ENCODE measurements at places on chromosomes 6 and 20.
A peak's percentile ranks its signal among the peaks of the same experiment; 100 is the strongest.

DNA sequence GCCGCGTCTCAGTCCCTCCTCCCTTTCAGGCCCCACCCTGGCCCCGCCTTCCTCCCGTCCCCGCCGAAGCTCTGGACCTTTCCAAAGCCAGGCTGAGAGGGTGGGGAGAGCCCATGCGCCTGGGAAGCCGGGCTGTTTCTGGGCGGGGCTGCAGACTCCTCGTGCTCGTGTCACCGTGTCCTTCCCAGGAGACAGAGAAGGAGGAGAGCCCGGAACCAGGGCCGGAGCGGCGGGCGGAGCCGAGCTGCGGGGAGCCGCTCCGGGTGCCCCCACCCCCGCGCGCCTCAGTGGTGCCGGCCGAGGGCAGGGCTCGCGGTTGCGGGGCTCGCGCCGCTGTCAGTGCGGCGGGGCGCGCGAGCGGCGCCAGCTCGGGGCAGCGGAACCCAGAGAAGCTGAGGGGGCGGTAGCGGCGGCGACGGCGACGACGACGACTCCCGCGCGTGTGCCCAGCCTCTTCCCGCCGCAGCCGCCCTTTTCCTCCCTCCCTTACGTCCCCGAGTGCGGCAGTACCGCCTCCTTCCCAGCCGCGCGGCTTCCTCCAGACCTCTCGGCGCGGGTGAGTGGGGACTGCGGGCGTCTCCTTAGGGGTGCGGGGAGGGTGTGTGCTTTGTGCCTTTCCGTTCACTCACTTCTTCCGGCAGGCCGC is at the start of gene RALY:
Gene RALY, plus strand, starts transcription at position 336 of the 646 bp plus-strand sequence. CDS start 78,164 bp downstream, outside the sequence.
- no peak for DNase-seq

DNA sequence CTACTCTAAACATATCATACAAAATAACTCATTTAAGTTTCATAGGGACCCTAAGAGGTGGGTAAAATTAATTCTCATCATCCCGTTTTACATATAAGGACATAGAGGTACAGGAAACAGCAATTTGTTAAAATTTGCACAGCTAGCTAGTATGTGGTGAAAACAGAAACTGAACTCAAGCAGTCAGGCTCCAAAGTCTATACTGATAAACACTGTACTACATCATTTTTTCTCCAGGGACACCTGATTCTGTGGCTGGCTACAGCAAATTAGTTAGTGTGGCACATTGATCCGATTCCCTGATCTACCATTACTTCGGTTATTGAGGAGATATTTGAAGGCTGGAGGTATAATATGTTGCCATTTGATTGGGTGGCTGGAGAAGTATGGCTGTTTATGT is 36.2 kb upstream of the E2F3 start:
- DNase-seq: no peak

GRCh38 chr20:18623156-18623910 is 35.5 kb downstream of the DTD1 start:
- no peak for DNase-seq

- DNase-seq: no peak
These were observed 205.5 kb downstream of the TFAP2B start for GRCh38 chr6:51024126-51024525.

DNA sequence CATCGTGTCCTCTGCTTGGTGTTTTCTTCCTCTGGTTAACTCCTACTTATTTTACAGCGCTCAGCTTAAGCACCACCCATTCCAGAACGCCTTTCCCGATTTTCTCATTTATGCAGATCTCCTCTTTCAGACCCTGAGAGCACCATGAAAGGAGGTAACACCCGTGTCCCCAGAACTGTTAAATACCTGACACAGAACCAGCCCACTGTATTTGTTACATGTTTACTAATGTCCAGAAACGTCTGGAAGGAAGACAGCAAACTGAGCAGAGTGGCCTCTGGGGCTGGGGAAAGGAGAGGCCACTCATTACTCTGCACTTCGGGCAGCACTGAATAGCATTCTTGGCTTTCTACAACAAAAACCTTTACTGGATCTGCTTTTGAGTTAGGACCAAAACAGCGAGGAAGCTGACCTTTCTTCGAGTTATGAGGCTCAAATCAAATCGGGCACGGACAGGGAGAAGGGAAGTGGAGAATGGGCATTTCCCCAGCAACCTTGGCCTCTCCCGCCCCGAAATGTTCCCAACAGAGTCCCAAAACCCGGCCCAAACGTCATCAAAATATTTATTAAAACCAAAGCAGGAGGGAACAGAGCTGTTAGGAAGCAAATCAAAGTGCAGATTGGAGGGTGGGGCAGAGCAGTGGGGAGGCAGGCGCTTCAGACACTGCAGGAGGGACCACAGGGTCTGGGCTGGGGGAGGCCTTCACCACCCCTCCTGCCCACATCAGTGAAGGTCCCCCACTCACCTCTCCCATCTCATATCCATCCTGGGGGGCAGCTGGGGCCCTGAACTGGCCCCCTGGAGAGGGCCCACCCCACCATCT is 1.1 kb upstream of the NECAB3 start:
- DNase-seq: peak; percentile 46

GRCh38 chr20:23143098-23143497 is 57.0 kb upstream of the CD93 start:
- no peak for DNase-seq

- DNase-seq: no peak
These were observed 31.6 kb upstream of the KIF25 start for GRCh38 chr6:167965592-167966539.

GRCh38 chr6:108563292-108563691 is 2.6 kb downstream of the FOXO3 start:
- DNase-seq: no peak

DNA sequence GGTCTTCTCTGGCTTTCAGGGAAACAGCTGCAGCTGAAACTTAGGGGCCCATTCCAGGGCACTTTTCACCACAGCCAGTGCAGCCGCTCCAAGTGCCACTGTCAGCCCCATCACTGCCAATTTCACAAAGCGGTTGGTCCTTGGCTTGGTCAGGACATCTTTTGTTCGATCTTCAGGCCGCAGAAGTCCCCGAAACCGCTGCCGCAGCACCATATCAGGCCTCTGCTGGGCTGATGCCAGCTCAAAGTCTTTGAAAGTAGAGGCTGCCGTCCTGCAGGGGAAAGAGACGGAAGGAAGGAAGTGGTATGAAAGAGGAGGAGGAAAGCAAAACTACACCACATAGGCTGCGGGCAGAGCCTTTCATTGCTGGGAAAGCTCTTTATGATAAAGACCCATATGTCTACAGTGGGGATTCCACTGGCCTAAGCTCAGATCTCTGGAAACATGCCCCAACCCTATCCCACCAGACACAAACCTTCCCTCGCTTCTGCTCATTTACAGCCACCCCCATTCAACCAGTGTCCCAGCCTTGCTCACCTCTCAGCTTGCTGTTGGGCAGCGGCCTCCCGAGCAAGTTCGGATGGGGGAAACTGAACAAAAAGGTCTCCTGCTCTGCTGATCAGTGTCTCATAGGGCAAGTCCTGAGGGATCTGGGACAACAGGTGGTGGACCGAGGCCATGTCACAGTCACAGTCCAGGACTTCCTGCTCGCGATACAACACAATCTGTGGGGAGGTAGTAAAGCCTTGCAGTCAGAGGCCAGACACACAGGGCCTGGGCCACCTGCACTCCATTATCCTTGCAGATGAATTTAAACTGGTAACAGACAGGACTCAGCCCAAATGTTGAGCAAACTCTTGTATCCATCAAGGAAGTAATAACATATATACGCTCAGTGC is 23.5 kb downstream of the TBC1D20 start:
- DNase-seq: no peak

DNA sequence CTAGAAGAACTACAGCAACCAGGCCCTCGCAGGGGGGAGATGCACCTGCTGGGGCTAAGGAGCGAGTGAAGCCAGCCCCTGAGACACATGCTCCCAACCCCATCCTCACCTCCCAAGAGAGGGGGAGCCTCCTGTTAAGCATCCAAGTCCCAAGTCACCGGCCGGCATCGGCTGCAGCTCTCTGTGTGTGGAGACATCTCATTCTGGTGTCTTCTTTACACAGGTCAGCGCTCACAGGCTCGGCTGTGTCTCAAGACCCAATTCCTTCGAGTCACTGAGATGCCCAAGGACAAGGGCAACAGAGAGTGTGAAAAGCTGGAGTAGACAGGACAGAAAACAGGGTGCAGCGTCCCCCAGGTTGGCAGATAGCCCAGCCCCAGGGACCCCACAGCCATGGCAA is 21.1 kb upstream of the MRGBP start:
- no peak for DNase-seq

DNA sequence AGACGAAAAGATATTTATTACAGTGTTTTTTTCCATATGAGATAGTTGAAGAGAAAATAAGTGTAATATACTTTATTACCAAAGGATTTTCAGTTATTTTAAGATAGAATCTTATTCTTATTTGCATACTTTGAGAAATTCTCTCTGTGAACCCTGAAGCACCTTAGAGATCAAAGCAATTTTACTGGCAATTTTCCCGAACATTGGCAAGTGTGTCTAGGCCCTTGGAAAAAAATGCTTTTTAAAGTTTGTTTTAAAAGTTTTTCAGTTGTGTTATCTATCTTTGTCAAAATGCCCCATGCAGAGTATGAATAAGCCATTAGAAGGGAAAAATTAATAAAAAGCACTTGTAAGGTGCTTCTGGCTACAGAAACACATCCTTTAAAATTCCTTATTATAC is 276.8 kb upstream of the HSF2 start:
- DNase-seq: no peak

DNA sequence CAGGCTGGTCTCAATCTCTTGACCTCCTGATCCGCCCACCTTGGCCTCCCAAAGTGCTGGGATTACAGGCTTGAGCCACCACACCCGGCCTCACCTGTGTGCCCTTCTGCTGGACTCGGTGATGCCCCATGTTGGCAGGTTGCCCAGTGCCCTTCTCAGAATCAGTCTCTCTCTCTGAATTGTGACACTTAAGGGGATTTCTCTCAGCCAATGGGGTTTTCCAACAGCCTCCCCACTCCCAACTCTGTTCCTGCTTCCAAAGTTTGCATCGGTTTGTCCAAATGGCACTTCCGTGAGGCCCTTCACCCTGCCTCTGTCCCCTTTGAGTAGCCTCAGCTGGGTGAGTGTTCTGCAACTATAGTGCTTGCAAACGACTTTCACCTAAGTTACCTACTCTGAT is 3.1 kb upstream of the MRPS10 start:
- DNase-seq: no peak

- DNase-seq: no peak
These were observed 16.4 kb downstream of the SYNJ2 start for GRCh38 chr6:157997893-157998608.

GRCh38 chr20:51587145-51587544 is 44.6 kb upstream of the NFATC2 start:
- no peak for DNase-seq

- no peak for DNase-seq
These were observed 92.1 kb downstream of the CDH26 start for GRCh38 chr20:60050193-60050947.

DNA sequence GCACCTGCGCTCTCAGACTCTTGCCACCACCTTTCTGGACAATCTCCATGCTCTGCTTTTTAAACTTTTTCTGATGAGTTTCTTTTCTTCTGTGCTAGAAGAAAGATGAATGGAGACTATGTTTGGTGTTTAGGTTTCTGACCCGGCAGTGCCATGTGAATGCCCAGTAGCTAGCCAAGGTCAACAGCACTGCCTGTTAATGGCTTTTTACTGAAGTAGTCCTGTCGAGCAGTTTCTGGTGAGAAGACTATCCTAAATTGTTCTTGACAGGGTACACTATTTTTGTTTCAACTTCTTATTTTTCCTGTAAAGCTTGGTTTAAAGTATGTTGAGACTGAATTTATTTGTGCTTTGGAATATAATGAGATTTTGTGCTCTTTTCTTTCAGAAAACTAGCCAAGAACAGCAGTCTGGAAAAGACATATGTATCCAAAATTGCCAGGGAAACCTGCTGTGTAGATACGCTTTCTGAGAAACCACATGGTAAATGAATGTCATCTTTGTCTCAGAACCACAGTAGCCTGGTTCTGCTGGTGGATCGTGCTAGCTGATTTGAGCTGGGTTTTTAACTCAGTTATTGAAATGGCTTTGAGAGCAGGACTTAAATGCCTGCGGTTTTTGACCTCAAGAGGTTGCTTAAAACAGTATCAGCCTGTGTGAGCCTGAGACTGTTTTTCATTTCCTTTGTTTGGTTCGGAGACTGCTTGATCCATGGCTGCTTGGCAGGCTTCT is 48.1 kb downstream of the KCNS1 start:
- peak; percentile 46 for DNase-seq

DNA sequence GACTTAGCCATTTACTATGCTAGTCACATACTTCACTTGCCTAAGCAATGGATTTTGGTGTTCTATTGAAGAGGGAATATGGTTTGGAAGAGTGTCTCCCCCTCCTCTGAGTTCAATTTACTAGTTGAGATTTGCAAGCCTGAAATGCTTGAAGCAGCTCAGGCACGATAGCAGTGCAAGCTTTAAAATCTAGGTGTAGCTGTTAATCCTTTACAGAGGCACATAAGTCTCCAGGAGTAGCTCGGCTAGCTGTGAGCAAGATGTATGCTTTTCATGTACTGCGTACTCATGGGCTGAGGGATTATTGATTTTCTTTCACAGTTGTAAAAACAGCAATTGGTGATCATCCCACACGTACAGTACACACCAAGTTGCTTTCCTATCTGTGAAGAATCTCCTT is 726 bp downstream of the FLRT3 start:
- peak; percentile 55 for DNase-seq

- DNase-seq: peak; percentile 71
These were observed 198.8 kb upstream of the PREP start for GRCh38 chr6:105601541-105602236.

GRCh38 chr6:161543684-161544309 is 269.9 kb upstream of the AGPAT4 start:
- DNase-seq: peak; percentile 5

DNA sequence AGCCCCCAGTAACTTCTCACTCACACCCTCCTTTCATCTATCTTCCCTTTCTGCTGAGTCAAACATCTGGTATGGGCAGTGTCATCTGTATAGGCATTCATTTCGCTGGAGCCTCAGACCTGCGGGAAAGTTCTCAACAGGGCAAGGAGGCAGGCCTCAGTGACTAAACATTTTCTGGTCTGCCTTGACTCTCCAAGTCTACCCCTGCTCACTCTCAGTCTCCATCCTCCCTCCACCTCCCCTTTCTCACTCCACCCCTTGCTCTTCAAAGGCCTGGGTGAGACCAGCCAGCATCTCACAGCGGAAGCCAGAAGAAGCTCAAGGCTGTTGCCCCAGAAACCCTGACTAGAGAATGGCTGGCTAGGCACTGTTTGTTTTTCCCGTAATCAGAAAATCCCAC is 105.0 kb upstream of the BEND6 start:
- DNase-seq: no peak

GRCh38 chr6:10791673-10792072 is 44.1 kb downstream of the TMEM14B start:
- no peak for DNase-seq

- DNase-seq: no peak
These were observed 785.6 kb downstream of the QKI start for GRCh38 chr6:164200071-164200470.

- peak; percentile 27 for DNase-seq
These were observed 131.7 kb upstream of the MLIP start for GRCh38 chr6:53979468-53980067.

GRCh38 chr6:113289166-113289565 is 568.0 kb upstream of the MARCKS start:
- no peak for DNase-seq

- no peak for DNase-seq
These were observed 231.2 kb upstream of the FKBP1C start for GRCh38 chr6:62980093-62980492.

Measured in hindlimb muscle (tissue), 1 donor.